ENCODE measurements at places on chromosomes 7 and 10. TPM values are rescaled to one million over a fixed set of nuclear protein-coding genes. Genes with fewer than 3 reads are reported as not detected.

- DNase-seq, result peak; percentile 1
These were observed 45.1 kb upstream of the ADAM12 start for GRCh38 chr10:126433351-126433750.

Gene CALHM2
- 20.4 TPM for total RNA-seq

Gene PAPOLB
- not detected for total RNA-seq

Gene CCL24
- not detected for total RNA-seq

Gene DNA2
- 40.0 TPM for total RNA-seq

Gene AP5Z1
- 49.8 TPM for total RNA-seq

Gene C7orf57
- 0.92 TPM for total RNA-seq

DNA sequence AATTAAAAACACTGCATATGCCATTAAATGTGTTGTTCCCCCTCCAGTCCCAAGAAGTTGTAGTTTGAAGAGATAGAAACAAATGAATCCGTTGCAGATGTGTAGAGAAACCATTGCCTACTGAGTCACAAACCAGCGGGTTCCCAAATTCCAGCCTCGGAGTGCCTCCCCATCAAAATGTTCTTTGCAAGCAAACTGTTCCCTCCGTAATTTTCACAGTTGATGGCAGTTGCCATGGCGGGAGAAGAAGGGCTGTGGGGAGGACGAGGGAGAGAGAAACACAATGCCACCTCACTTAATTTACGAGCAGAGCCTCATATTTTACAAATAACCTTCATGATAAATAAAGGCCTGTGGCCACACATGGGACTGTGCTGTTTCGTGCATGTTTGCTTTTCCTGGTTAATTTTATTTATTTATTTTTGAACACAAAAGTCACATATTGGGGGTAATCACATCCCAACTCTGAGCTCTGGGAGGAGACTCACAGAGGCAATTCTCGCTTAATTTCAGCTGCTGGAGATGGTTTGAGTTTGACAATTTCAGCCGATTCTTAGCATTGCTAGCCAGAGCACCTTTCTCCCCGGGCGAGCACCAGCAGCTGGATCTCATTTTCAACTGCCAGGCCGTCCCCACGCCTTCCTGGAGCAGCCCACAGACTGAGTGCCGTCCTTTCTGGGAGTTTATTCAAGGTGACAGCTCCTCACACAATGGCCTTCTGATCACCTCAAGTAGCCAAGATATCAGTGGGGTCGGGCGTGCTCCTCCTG is 1084.2 kb downstream of the KCNMA1 start:
- DNase-seq, result no peak

Gene INA
- total RNA-seq, result 0.73 TPM

Gene ELFN1
- 0.15 TPM for total RNA-seq

Gene EIF5AL1
- 2.9 TPM for total RNA-seq

- no peak for DNase-seq
These were observed 1.4 kb downstream of the IDE start for GRCh38 chr10:92572362-92573090.

Gene SP8
- not detected for total RNA-seq

Gene WNT8B
- not detected for total RNA-seq

DNA sequence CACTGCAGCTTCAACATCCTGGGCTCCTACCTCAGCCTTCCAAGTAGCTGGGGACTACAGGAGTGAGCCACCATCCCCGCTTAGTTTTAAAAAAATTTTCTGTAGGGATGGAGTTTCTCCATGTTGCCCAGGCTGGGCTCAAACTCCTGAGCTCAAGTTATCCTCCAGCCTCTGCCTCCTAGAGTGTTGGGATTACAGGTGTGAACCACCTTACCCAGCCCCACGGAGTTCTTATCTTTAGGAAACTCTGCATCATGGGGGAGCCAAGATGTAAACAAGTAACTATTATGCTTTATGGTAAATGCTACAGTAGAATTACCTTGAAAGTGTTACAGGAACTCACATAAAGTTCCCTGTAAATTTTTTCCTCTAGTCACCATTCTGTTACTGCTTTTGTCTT is 65.3 kb downstream of the PHTF2 start:
- no peak for DNase-seq

DNA sequence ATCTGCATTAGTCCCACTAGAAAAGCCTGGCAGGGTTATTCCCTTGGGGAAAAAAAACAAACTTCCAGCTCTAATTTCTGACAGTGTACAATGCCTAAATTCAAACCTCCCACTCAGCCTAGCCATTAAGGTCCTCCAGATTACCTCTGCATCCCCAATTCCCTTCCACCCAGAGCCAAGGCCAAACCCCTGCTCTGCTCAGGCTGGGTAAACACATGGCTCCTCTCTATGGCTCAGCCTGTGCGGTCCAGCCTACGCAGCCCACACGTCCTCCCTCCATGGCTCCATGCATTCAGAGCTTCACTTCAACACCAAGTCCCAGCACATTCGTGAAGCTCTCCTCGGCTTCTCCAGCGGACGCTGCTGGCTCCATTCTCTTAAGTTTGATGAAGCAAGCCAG is 5.2 kb downstream of the DLG5 start:
- DNase-seq, result no peak

DNA sequence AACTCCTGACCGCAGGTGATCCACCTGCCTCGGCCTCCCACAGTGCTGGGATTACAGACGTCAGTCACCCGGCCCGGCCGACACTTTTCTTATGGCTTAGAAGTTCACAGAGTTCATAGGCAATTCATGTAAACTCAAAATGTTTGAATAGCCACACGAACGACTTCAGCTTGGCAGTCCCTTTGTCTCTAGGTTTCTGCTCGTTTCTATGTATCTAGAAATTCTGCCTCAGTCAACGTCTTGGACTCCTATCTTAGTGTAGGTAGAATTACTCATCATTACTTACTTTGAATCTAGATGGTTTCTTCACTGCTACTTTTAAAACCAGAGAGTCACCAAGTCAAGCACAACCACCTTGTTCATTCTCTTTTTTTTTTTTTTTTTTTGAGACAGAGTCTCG is 23.7 kb downstream of the ARL4A start:
- DNase-seq, result no peak

DNA sequence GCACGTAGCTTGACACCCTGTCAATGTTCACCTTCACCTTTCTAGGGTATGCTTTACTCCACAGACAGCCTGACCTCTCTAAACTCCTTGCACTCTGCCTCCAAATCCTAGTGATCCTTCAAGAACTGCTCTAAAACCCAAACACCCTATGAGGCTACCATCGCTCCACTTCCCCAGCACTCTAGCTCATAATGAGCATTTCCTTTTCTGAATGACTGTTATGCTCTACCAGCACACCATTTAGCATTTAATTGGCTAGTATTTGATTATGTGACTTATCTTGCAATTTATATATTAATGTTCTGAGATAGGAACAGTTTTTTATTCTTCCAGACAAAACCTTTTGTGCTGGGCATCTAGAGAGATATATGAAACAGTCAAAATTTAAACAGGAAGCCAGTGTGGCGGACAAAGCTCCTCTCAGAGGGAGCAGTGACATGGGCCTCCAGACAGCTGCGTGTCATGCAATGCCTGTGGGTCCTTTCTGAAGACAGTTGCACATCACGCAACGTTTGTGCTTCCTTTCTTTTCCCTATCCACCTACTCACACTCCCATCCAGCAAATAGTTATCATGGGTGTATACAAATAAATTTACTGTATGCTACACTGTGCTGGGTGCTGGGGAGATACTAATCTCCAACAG is 86.3 kb downstream of the ALOX5 start:
- DNase-seq, result no peak

- DNase-seq, result no peak
These were observed 199.3 kb downstream of the FRMD4A start for GRCh38 chr10:14131261-14131960.

DNA sequence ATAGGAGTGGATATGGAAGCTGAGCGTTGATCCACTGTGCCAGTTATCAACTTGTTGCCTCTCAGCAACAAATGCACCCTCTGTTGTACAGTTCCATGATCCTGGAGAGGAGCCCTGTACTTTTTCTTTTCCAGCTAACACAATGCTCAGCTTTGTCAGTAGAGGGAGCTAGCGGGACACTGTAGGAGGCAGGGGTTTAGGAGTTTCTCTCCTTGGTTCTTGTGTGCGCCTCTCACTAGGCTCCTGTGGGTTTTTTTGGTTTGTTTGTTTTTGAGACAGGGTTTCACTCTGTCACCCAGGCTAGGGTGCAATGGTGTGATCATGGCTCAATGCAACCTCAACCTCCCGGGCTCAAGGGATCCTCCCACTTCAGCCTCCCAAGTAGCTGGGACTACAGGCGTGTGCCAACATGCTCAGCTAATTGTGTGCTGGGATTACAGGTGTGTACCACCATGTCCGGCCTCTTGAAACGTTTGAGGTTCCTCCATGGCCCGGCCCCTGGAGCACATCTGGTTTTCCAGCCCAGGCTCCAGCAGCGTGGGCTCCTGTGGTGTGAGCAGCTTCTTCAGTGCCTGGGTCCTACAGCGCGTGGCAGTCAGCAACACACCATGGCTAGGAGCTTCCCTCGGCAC is 12.0 kb upstream of the MARVELD1 start:
- DNase-seq, result peak; percentile 24

DNA sequence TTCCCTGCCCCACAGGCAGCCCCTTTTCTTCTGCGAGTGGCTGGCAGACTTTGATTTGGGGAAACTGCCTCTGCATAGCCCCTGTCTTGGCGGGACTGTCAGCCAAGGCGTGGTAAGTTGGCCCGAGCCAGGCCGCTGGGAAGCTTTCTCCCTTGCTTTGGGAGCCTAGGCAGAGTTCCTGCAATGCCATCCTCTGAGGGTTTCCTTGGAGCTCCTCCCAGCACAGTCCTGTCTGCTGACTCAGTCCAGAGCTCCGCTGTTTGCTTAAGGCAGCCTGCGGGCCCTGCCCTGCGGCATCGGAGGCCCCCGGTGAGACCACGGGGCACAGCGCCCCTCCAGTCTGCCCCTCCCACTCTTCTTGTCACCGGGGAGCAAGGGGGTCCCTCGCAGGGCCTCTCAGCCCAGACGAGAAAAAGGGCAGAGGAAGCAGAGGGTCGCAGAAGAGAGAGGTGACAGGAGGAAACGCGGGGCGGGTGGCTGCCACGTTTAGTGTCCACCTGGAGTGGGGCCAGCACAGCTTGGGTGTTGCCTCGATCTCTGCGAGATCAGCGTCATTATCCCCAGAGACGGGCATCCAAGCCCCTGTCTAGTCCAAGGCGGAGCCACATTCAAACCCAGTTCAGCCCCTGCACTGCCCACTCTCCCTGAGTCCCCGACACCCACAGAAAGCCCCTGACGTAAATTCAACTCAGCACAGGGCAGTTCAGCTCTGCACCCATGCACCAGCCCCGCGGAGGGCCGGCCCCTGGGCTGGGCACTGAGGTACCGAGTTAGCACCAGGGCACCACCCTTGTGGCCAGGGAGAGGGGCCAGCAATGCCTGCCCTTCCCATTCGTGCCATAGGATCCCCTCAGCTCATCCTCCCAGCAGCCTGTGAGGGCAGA is 59.0 kb upstream of the CHST15 start:
- DNase-seq, result no peak

DNA sequence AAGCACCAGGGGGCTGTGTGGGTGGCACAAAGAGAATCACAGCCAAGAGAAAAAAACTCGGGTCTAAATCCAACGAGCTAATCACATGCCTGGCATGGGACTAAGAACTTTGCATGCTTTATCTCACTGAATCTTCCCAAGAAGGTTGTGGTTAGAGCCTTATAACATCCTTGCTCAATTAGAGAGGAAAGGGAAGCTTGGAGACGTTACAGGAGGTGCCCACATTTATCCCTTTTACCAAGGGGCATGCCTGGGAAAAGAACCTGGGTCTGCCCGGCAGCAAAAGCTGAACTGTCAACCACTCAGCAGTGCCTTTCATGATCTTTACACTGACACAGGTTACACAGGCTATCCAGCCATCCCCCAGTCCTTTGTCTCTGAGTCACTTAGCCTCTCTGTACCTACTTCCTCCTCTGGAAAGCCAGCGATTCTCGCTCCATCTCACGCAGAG is 190.1 kb downstream of the PRPF18 start:
- no peak for DNase-seq

Gene SPAM1
- total RNA-seq, result not detected

DNA sequence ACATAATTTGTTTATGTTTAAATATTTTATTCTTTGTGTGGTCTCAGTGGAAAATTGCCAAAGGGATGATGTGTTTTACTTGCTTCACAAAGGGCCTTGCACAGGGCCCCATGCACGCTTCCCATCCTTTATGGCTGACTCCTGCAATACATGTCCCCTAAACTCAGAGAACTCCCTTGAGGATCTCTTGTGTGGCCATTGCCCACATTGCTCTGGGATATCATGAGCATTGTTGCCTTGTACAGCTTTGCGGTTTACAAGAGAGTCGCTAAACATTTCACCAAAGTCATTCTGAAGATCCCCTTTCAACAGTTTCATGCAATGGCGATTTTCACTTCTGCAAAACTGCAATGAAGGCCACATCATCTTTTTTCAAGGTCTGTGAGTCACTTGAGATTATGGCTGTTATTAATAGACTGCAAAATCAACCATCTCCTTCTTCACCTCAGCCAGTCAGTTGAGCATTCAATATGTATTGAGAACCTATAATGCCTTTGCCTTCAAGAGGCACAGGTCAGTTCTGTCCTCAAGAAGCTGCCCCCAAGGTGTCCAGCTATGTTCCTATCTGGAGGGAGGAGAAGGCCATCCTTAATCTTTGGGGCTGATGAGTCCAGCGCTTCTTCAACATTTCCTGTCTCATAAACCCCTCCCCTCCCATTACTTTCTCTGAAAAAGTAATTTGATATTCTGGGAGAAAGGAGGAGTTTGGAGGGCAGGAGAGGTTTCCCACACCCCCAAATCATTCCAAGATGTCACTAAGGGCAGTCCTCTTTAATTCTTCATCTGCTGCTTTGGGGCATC is 108.1 kb downstream of the CCDC71L start:
- no peak for DNase-seq

GRCh38 chr10:80460399-80461207 is 6.5 kb downstream of the TSPAN14 start:
- DNase-seq, result no peak

Gene TLX1
- total RNA-seq, result not detected

DNA sequence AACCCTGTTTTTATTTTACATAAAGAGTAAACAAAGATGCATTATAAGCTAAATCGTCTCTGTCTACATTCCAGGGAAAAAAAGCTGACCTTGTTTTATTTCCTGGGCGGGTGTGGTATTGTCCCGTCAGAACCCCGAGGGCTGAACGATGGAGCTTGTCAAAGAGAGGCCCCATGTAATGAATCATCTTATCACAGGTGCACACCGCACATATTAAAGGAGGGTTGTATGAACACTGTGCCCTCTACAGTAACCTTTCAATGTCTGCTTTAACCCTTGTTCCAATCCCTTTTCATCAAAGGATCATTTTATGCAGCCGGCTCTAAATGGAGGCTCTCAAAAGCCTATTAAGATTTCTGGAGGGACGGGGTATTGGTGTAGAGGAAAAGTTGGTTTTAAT is 158.5 kb upstream of the YAE1 start:
- DNase-seq, result no peak

- no peak for DNase-seq
These were observed 127.7 kb downstream of the SRI start for GRCh38 chr7:88091988-88092675.

GRCh38 chr7:95317546-95317945 is 6.8 kb downstream of the PON1 start:
- no peak for DNase-seq

All from CD8-positive, alpha-beta memory T cell (primary cell).